AG10803 (cell line): ENCODE measurements at places on chromosomes 4 and X.

- no peak for DNase-seq
Measured at GRCh38 chr4:151888367-151888866, 127.6 kb upstream of the GATB start.

DNA sequence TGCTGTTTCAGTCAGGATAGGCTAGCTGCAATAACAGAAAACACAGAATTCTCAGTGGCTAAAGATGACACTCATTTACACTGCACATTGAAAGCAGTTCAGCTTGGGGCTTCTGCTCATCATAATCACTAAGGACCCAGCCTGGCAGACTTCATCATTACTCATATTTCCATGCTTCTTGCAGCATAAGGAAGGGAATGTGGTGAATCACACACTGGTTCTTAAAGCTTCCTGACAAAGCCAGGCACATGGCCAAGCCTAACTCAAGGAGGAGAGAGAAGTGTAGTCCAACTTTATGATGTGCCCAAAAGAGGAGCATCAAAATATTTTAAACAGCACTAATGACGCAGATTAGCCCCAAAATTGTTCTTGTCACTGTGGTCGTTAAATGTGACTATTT lies 186.5 kb downstream of the BANK1 start:
- DNase-seq, result peak; percentile 99

GRCh38 chr4:113899271-113900070 lies 80.0 kb downstream of the ARSJ start:
- DNase-seq, result no peak

DNA sequence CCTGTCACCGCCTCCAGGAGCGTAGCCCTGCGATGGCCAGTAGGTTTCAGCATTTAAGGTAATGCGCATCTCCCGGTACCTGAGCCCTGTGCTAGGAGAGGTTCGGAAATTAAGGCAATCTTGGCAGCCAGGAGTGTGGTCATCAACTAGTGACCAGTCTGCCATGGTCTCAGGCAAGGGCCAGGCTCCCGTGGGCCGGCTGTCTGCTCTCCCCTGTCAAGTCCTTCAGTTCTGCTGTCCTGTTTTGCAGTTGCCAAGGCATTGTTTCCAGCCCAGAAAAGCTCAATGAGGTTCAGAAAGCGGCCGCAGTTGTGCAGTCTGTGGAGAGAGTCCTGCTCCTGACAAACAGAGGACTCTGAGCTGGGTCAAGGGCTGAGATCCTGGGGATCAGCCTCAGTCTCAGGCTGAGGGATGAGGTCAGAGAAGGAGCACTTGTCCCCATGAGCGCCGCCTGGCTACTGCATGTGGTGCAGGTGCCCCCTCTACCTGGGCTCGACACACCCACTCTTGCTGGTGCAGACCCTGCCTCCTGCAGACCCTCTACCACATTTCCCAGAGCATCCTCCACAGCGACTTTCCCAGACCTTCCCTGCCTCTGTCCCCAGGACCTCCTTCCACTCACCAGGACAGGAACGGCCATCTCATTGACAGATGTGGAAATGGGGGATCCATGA lies 53.4 kb upstream of the PSAPL1 start:
- DNase-seq, result no peak

DNA sequence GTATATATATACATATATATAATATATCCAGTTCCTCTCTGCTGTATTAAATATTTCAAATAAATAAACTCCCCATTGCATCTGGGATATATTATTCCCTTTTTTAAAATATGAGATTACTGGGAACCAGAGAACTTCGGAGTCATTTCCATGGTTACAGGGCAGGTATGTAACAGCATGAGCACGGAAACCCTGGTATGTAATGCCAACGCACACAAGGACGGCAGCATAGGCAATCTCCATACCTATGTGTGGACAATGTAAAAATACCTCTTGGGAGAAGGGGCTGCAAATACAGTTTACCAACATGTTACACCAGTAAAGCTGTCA lies 62.8 kb downstream of the NUDT10 start:
- DNase-seq, result no peak

- DNase-seq, result peak; percentile 51
Measured at GRCh38 chrX:136192839-136193414, 45.6 kb downstream of the FHL1 start.

GRCh38 chr4:66556651-66557278 lies 886.5 kb upstream of the EPHA5 start:
- DNase-seq, result no peak

DNA sequence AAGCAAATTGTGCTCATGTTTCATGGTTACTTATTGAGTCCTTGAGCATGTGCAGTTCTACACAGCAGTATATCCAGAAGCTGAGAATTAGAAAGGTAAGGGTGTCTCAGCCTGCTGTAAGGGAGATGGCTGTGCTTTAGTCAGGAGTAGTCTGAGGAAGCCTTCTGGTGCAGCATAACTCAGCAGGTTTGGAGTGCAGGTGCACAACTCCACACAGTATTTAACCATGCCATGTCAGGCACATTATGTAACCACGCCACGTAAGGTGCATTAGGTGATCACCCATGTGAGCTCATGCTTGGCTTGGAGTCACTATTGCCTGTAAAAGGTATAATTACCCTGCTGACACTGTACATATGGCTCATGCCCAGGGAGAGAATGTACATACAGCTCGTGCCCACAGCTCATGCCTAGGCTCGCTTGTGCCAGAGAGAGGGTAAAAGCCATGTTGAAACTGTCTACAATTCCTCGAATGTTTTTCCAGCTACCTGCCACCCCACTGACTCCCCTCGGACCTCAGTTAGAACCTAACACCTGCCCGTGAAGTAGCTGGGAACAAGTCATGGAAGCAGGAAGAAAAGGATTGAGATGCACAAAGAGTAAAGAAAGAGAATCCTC lies 37.8 kb downstream of the UCHL1 start:
- no peak for DNase-seq

DNA sequence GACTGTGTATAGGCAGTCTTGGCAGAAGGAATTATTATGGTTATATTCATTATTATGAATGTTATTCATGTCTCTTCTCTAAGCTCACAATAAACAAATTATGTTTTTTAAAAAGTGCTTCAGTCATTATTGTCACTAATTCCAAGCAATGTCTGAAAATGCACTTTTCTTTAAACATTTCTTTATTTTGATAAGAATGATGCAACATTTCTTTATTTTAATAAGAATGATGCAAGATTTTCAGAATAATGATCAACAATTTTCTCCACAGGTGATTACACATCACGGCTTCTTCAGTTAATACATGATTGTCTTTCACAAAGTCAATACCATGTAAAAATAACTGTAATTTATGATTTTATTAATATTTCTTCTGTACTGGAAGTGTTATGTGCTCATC lies 22.7 kb downstream of the MAGEA4 start:
- no peak for DNase-seq

DNA sequence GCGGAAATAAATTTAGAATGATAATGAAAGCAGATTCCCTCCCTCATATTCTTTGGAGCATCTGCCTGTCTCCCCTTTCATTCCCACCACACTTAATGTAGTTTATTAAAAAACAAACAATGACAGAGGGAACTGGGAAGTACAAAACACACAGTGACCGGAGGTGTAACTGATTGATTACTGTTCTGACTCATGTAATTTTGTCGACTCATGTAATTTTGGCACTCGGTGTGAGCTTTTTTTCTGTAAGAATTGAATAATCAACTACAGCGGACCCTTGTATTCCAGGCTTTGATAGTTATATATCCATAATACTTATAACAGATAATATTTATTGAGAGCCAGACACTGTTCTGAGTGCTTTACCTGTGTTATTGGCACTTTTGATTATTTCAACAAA lies 110.4 kb downstream of the PALLD start:
- DNase-seq, result no peak

DNA sequence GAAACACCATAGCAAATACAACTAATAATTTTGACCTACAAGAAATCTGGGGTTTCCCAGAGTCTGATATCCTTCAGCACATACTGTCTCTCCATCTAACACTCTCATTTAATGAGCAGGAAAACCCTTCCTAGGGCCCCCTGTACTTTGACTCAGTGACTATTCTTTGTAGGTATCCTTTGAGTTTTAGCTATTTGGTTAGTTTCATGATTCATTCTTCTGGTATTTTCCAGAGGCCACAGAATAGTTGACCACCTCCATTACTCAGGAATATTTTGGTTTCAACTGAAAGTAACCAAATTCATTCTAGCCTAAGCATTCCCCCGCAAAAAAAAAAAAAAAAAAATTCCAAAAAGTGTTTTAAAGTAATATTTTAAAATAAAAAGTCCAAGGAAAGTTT lies 140.0 kb downstream of the IDS start:
- peak; percentile 42 for DNase-seq

DNA sequence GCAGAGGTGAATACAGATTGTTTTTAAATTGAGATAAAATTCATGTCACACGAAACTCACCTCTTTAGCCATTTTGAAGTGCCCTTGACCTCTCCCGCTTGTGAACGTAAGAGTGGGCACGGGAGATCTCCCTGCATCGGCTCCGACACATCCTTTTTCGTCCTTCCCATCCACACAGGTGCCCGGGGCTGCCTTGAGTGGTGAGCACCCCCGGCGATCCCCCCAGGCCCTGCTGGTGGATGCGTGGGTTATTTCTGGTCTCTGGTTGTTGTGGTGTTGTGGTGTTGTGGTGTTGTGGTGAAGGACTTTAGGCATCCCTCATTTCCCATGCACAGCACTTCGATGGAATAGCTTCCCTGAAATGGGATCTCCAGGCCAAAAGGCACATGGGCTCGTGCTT lies 46.1 kb downstream of the PSAPL1 start:
- no peak for DNase-seq

DNA sequence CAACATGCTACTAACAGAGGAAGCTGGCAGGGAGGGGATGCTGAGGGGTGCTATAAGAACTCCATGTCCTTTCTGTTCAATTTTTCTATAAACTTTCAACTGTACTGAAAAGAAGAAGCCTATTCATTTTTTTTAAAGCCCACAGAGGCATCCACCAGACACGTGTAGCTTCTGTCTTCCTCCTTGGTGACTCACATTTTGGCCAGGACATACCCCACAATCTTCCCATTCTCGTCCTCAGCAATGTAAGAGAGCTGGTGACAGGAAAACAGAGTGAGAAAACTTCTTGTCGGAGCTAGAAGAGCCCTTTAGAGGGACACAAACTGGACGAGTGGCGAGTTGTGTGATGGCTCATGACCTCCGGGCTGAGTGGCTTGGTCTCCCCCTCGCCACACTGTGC lies 1.1 kb downstream of the NAA10 start:
- peak; percentile 52 for DNase-seq

GRCh38 chr4:52628543-52628942 lies 30.6 kb downstream of the USP46 start:
- peak; percentile 13 for DNase-seq

DNA sequence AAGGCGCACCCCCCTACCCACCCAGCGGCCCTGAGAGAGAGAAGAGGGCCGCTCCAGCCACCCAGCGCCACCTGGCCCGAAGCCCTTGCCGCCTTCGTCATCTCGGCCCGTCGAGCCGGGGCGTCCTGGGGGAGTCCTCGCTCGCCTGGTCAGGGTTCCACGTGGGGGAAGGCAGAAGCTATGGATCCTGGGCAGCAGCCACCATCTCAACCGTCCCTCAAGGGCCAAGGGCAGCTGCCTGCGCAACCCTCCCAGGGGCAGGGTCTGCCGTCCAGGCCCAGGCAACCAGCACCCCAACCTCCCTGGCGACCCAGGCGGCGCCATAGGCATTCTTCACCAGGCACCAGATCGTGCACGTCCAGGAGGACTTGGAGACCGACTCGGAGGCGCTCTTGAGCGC lies 51.5 kb upstream of the IL13RA2 start:
- no peak for DNase-seq

- DNase-seq, result no peak
Measured at GRCh38 chrX:18769364-18769763, 61.9 kb downstream of the PPEF1 start.

GRCh38 chrX:44948406-44948805 lies 75.4 kb downstream of the KDM6A start:
- no peak for DNase-seq

DNA sequence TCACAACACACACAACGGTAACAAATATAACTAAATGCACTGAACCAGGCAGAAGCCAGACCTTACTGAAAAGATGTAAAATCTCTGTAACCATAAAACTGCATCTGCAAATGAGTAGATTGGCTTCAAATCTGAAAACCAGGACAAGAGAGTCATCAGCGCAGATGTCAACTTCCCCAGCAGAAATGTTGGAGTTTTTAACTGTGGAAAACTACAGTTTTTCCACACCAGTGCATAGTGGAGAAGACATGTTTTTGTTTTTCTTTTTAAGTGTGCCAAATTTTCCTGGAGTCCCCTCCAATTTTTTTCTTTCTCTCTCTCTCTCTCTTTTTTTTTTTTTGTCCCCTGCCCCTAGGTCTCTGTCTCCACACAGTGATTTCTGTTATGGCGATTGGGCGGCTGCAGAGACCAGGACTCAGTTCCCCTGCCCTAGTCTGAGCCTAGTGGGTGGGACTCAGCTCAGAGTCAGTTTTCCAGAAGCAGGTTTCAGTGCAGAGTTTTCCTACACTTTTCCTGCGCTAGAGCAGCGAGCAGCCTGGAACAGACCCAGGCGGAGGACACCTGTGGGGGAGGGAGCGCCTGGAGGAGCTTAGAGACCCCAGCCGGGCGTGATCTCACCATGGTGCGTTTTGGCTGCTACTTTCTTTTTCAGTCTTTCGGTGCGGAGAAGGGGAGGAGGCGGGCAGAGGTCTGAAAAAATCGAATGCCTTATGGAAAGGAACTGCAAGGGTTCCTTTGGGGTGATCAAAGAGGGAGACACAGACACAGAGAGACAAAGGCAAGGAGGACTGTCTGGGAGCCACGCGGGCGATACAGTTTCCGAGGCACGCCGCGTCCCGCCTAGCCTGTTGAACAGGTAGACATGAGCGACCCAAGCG lies at the start of gene GUCY1A1:
GUCY1A1 (plus strand) TSS at position 505 of the 878 bp plus-strand sequence. CDS start 30,020 bp downstream, outside the sequence.
- no peak for DNase-seq

DNA sequence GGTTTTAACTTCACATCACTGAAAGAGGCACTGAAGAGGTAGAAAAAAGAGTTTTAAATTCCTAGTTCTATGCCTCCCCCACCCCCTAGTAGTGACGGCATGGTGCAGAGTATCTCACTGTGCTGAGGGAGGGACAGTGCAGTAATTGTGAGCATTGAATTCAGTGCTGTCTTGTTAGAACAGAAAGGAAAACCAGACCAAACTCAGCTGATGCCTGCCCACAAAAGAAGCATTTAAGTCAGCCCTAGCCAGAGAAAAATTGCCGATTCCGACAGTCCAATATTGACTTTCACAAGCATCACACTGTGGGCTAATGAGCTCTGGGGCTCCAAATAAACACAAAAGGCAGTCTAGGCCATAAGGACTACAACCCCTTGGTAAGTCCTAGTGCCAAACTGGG lies 417.7 kb downstream of the AR start:
- no peak for DNase-seq
